Activated CD8-positive, alpha-beta T cell treated with anti-CD3 and anti-CD28 coated beads, Interleukin-2, amount 10 ng/mL, durations not matched to agents 7 days and 5 days (primary cell): ENCODE measurements at places on chromosomes 1 and 21. TPM values are rescaled to one million over a fixed set of nuclear protein-coding genes. Genes with fewer than 3 reads are reported as not detected.

- no peak overlapping the region for H3K27ac ChIP-seq
- H3K4me1 ChIP-seq: peaks cover 63% of the 10 kb centered on the region
- peaks cover 91% of the 10 kb centered on the region for H3K36me3 ChIP-seq
These were observed 6.4 kb downstream of the SSBP3 start for GRCh38 chr1:54399765-54400164.

- H3K4me3 ChIP-seq: no peak overlapping the region
- no peak for DNase-seq
- no peaks in the 10 kb centered on the region for H3K36me3 ChIP-seq
These were observed 57.2 kb downstream of the CAPN9 start for GRCh38 chr1:230804396-230804795.

GRCh38 chr1:219573960-219574359 lies 38.9 kb downstream of the ZC3H11B start:
- no peak overlapping the region for H3K4me3 ChIP-seq
- DNase-seq: no peak
- no peaks in the 10 kb centered on the region for H3K4me1 ChIP-seq
- H3K27me3 ChIP-seq: no peaks in the 10 kb centered on the region
- no peaks in the 10 kb centered on the region for H3K36me3 ChIP-seq

GRCh38 chr1:231190456-231190855 lies 28.6 kb downstream of the TRIM67 start:
- H3K27me3 ChIP-seq: peaks cover 7% of the 10 kb centered on the region
- DNase-seq: no peak
- H3K4me1 ChIP-seq: no peaks in the 10 kb centered on the region

DNA sequence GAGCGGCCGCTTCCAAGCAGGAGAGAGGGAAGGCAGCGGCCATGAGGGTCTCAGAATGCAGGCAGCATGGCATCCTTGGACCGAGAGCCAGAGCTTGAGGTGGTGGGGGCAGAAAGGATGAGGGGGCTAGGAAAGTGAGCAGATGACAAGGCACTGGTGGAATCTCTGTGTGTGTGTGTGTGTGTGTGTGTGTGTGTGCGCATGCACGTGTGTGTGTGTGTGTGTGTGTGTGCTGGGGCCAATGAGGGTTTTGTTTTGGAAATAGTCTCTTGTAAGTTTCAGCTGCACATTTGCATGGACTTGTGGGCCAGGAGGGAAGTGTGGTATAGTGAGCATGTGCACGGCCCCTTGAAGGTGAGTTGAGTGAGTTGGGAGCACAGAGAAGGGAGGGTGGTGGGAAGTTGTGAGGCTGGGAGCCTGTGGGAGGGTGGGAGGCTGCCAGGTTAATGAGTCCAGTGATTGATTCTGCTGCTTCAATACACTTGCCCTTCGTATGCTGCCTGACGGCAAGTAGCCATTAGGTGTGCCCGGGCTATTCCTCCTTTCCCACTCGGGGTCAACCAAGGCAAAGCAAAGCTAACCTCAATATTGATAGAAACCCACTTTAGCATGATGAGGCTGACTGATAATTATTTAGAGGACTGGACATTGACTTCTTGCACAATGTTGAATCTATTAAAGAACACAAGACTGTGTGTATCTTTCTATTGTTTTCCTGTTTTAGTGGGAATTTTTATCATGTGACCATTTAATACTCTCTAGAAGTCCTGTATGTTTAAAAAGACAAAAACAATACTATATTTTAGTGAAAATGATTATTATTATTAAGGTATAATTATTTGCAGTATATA lies 80.3 kb downstream of the PROX1 start:
- H3K27ac ChIP-seq: no peak overlapping the region
- H3K4me1 ChIP-seq: no peaks in the 10 kb centered on the region

DNA sequence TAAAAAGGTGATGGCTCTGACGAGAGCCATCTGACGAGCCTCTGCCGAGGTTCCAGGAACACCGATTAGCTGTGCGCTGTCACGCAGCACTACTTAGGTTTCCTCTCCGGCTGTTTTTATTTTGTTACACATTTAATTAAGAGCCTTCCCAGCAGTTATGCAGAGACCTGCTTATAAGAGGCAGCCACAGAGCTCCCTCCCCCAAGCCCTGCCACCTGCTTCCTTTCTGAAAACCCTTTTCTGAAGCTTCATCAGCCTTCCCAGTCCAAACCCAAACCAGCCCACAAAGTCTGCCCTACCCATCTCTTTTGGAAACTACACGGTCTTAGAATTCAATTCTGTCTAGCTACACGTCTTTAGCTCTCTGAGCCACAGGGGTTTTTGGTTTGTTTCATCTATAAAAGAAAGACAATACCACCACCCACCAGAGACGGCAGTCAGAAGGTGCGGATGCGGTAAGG lies 49.1 kb downstream of the ERI3 start:
- H3K36me3 ChIP-seq: peaks cover 30% of the 10 kb centered on the region
- H3K4me1 ChIP-seq: peaks cover 47% of the 10 kb centered on the region
- H3K4me3 ChIP-seq: peak overlapping the region; percentile 42
- DNase-seq: peak; percentile 69

- H3K36me3 ChIP-seq: peaks cover 21% of the 10 kb centered on the region
- peaks cover 58% of the 10 kb centered on the region for H3K4me1 ChIP-seq
- no peak for DNase-seq
- H3K4me3 ChIP-seq: no peak overlapping the region
These were observed 75.4 kb downstream of the MRPL37 start for GRCh38 chr1:54275349-54275748.

DNA sequence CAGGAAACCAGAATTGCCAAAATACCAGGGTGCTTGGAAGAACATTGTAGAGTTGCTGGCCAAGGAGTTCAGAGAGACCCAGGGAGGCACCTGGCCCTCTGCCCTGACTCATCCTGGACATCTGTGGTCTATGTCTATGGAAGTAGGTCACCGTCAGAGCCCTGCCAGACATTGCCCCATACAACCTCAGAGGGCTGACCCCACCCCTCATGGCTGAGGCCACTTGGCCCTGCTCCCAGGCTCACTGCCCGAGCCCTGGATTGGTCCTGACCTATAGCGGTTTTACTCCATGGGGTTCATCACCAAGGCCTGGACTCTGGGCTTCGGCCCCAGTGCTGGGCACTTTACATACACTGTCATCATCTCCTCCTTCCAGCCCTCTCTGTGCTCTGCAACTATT lies 233.1 kb downstream of the PTPRU start:
- DNase-seq: no peak
- H3K36me3 ChIP-seq: no peaks in the 10 kb centered on the region
- no peaks in the 10 kb centered on the region for H3K27me3 ChIP-seq
- no peak overlapping the region for H3K27ac ChIP-seq
- no peaks in the 10 kb centered on the region for H3K4me1 ChIP-seq
- no peak overlapping the region for H3K4me3 ChIP-seq

DNA sequence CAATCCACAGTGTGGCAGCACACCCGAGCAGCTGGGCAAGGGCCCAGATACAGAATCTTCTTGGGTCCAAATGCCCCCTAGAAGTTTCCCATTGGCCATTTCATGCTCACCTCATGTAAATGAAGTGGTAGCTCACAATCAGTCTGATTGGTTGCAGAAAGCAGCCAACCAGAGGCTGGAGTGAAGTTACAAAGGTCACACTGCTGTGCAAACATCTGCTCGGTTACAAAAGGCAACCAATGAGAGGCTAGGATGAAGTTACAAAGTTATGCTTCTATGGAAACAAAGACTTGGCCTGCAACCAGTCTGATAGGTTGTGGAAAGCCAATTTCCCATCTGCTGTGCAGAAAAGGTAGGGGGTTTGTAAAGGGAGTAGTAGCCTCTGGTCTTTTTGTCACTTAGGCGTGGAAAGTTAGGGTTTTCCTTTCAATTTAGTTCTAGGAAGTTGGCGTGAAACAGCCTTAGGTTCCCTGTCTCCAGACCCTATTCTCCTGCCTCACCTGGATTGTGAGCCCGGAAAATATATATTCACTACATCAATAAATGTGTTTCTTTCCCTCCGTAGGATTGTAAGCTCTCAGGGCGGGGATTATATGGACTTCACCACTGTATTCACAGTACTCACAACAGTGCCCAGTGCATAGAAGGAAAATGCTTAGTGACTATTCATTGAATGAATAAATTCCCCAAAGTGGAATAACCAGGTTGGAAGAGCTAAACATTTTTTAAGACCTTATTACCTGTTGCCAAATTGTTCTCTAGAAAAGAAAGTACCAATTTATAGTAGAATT lies 91.9 kb downstream of the URB2 start:
- H3K4me1 ChIP-seq: no peaks in the 10 kb centered on the region
- H3K36me3 ChIP-seq: no peaks in the 10 kb centered on the region
- no peak overlapping the region for H3K27ac ChIP-seq
- peaks cover 7% of the 10 kb centered on the region for H3K27me3 ChIP-seq
- H3K4me3 ChIP-seq: no peak overlapping the region
- DNase-seq: no peak

DNA sequence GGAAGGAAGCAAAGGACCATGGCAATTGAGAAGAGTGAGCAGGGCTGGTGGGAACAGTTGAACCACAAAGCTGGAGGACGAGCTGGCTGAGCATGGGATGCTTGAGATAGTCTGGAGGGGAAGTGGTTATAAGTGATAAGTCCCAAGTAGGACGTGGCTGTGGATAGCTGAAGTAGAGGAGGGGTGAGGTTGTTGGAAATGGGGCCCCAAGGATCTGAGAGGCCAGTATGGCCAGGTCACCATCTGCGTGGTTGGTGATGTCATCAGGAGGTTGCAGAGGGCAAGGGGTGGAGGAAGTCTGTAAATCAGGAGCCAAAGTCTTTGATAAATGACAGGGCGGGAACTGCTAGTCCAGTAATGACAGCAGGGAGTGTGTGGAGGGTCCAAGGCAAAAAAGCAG lies 11.0 kb upstream of the REN start:
- peaks cover 2% of the 10 kb centered on the region for H3K27me3 ChIP-seq
- no peak for DNase-seq
- H3K27ac ChIP-seq: no peak overlapping the region
- no peaks in the 10 kb centered on the region for H3K36me3 ChIP-seq

GRCh38 chr21:27555996-27556395 lies 589.1 kb upstream of the ADAMTS5 start:
- H3K36me3 ChIP-seq: no peaks in the 10 kb centered on the region
- no peak overlapping the region for H3K4me3 ChIP-seq
- no peak for DNase-seq
- no peaks in the 10 kb centered on the region for H3K27me3 ChIP-seq
- no peak overlapping the region for H3K27ac ChIP-seq
- no peaks in the 10 kb centered on the region for H3K4me1 ChIP-seq

DNA sequence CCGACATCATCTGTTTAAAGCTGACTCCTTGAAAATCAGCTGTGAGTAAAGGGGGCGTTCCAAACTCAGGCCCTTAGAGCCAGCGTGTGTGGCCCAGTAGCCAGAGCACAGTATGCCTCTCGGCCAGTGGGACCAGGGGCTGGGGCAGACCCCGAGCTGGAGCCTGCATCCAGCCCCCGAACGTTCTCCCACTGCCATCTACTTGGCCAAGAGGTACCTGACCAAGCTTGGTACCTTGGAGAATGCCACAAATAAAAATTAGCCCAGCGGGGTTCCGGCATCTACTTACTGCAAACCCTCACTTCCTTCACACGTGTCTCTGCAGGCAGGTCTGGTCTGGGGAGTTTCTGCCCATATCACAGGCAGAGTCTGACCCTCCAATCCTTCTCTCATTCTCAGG lies 56.7 kb upstream of the COL6A2 start:
- peaks cover 9% of the 10 kb centered on the region for H3K27me3 ChIP-seq
- no peaks in the 10 kb centered on the region for H3K36me3 ChIP-seq
- H3K4me1 ChIP-seq: no peaks in the 10 kb centered on the region

DNA sequence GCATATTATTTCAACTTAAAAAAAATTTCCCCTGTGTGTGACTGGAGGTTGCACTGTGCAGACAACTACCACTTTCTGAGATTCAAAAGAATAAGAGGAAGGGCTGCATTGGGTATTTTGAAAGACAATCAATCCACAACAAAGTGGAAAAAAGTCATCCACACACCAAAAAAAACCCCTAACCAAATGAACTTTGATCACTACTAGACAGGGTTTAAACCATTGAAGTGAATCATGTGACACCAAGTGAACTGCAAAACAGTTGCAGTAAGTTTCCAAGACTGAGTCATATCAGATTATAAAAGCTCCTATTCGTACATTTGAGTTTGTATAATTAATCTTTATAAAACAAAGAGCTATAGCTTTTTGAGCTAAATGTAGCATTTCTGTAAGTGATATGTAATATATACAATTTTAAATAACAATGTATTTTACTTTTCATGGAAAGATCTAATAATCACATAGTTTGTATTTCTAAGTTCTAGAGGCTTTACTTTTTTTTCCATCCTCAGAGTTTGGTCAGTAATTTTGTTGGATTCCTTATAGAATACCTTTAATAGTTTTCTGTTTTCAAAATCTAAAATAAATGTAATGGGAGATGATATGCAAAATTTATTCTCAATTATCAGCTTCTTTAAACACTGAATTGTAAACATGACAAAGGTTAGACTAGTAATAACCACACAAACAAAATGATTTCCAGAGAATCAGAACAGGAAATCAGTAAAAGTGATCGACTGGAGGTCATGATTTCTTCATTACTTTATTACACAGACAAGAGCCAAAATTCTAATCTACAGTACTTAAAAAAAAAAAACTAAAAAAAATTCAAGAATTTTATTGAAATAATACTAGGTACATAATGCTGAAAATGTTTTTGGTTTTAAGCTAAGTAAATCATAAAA lies 50.5 kb upstream of the GFI1 start:
- peak overlapping the region; percentile 60 for H3K4me3 ChIP-seq
- DNase-seq: peak; percentile 51
- H3K27me3 ChIP-seq: no peaks in the 10 kb centered on the region
- H3K36me3 ChIP-seq: peaks cover 28% of the 10 kb centered on the region
- peak overlapping the region; percentile 91 for H3K27ac ChIP-seq
- H3K4me1 ChIP-seq: peaks cover 70% of the 10 kb centered on the region

GRCh38 chr1:221873673-221874072 lies 131.8 kb upstream of the DUSP10 start:
- peaks cover 13% of the 10 kb centered on the region for H3K4me1 ChIP-seq
- H3K27me3 ChIP-seq: peaks cover 1% of the 10 kb centered on the region
- no peak overlapping the region for H3K27ac ChIP-seq

GRCh38 chr1:47235241-47235681 lies 3.2 kb upstream of the TAL1 start:
- peaks cover 33% of the 10 kb centered on the region for H3K4me1 ChIP-seq
- H3K27me3 ChIP-seq: peaks cover 61% of the 10 kb centered on the region
- no peak overlapping the region for H3K27ac ChIP-seq
- no peaks in the 10 kb centered on the region for H3K36me3 ChIP-seq

DNA sequence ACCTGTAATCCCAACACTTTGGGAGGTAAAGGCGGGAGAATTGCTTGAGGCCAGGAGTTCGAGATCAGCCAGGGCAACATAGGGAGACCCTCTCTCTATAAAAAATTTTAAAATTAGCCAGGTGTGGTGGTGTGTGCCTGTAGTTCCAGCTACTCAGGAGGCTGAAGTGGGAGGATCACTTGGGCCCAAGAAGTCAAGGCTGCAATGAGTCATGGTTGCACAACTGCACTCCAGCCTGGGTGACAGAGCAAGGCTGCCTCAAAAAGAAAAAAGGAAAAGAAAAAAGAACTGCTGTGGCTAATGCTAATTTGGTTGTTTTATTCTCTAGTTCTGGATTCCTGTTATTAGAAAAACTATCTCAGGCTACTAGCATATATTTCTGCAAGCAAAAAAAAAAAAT lies 29.8 kb downstream of the DBT start:
- no peak overlapping the region for H3K27ac ChIP-seq
- no peak overlapping the region for H3K4me3 ChIP-seq
- DNase-seq: no peak

- peaks cover 12% of the 10 kb centered on the region for H3K4me1 ChIP-seq
- H3K27ac ChIP-seq: no peak overlapping the region
- no peak for DNase-seq
- no peak overlapping the region for H3K4me3 ChIP-seq
- peaks cover 50% of the 10 kb centered on the region for H3K36me3 ChIP-seq
These were observed 3.6 kb upstream of the RABIF start for GRCh38 chr1:202892501-202892900.

Gene ELAPOR1
- 1.9 TPM for total RNA-seq

Gene KCNC4
- total RNA-seq: 8.3 TPM

Gene COL6A1
- 0.26 TPM for total RNA-seq

Gene CFHR2
- total RNA-seq: not detected

Gene TLR5
- total RNA-seq: 0.44 TPM

Gene SLC25A34
- total RNA-seq: 1.6 TPM

Gene ZNF648
- total RNA-seq: not detected
